ENCODE measurements at places on chromosomes 6 and 20. TPM values are rescaled to one million over a fixed set of nuclear protein-coding genes. Genes with fewer than 3 reads are reported as not detected.

SEL1L2 gene
- not detected for total RNA-seq

NCOA7 gene
- 5.9 TPM for total RNA-seq

MCM8 gene
- 10.3 TPM for total RNA-seq

NXT1 gene
- total RNA-seq, result 19.4 TPM

MUC21 gene
- total RNA-seq, result not detected

KIF25 gene
- 1.8 TPM for total RNA-seq

TGM2 gene
- total RNA-seq, result 10.1 TPM

TOP1 gene
- total RNA-seq, result 17.2 TPM

CALHM5 gene
- 3.7 TPM for total RNA-seq

LY6G6C gene
- 0.09 TPM for total RNA-seq

ZNF831 gene
- 0.18 TPM for total RNA-seq

HLA-DMB gene
- total RNA-seq, result 5.6 TPM

AP5S1 gene
- total RNA-seq, result 9.2 TPM

SLC22A7 gene
- not detected for total RNA-seq

CST5 gene
- not detected for total RNA-seq

CCN2 gene
- total RNA-seq, result 16.0 TPM

PDYN gene
- total RNA-seq, result not detected

PBOV1 gene
- not detected for total RNA-seq

RIPK1 gene
- total RNA-seq, result 11.3 TPM

TPX2 gene
- 21.9 TPM for total RNA-seq

MYB gene
- 0.40 TPM for total RNA-seq

PM20D2 gene
- 26.5 TPM for total RNA-seq

GPR63 gene
- total RNA-seq, result 2.6 TPM

INSM1 gene
- 0.04 TPM for total RNA-seq

BPIFB2 gene
- not detected for total RNA-seq

GABRR2 gene
- total RNA-seq, result 0.53 TPM

BMP2 gene
- 1.9 TPM for total RNA-seq

OR2H1 gene
- not detected for total RNA-seq

TRIM31 gene
- not detected for total RNA-seq

BICRAL gene
- total RNA-seq, result 8.1 TPM

MUC22 gene
- not detected for total RNA-seq

EDN1 gene
- total RNA-seq, result 3.3 TPM

FAM162B gene
- total RNA-seq, result 12.3 TPM

TFEB gene
- 6.9 TPM for total RNA-seq

CRIP3 gene
- total RNA-seq, result 1.1 TPM

TMEM244 gene
- 0.22 TPM for total RNA-seq

SLC2A4RG gene
- total RNA-seq, result 58.2 TPM

THBS2 gene
- total RNA-seq, result 119 TPM

OR2B6 gene
- 0.09 TPM for total RNA-seq

ZBP1 gene
- 0.13 TPM for total RNA-seq

SLC24A3 gene
- total RNA-seq, result 5.9 TPM

KCNQ5 gene
- total RNA-seq, result 0.44 TPM

MAK gene
- total RNA-seq, result 0.04 TPM

TRIM10 gene
- total RNA-seq, result 0.18 TPM

EIF2S2 gene
- total RNA-seq, result 62.3 TPM

All from muscle of leg (tissue), 16 donors.